Activated T-helper 1 cell treated with anti-CD3 and anti-CD28 coated beads, Interleukin-2, amount 50 U/mL, for 16 hours (primary cell): ENCODE measurements at places on chromosomes 11 and 22.

- no peak for DNase-seq
Observed at GRCh38 chr11:6249770-6250555, 9.7 kb upstream of the CCKBR start.

- DNase-seq: no peak
Observed at GRCh38 chr11:59954219-59954847, 9.5 kb upstream of the OOSP4A start.

GRCh38 chr22:40904101-40904500 is 42.2 kb upstream of the DNAJB7 start:
- no peak for DNase-seq

GRCh38 chr11:77457340-77457739 is 16.6 kb downstream of the PAK1 start:
- DNase-seq: no peak

GRCh38 chr11:29527391-29527936 is 489.4 kb downstream of the KCNA4 start:
- no peak for DNase-seq
